CD4-positive, alpha-beta T cell (primary cell): ENCODE measurements at places on chromosomes 6 and 20. TPM values are rescaled to one million over a fixed set of nuclear protein-coding genes. Genes with fewer than 3 reads are reported as not detected.

DNA sequence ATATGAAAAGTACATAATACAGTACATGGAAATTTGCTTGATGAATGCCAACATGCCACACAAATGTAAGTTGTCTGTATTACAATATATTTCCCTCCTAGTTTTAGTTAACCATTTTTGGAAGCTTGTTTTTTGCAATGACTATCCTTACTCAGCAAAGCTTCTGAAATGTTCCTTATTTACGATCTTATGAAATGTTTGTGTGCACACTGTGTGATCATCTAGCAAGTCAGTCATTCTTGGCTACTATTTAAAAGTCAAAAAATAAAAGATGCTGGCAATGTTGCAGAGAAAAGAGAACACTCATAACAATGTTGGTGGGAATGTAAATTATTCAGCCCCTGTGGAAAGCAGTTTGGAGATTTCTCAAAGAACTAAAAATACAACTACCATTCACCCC is 33.8 kb downstream of the SUMO4 start:
- DNase-seq, result no peak

DNA sequence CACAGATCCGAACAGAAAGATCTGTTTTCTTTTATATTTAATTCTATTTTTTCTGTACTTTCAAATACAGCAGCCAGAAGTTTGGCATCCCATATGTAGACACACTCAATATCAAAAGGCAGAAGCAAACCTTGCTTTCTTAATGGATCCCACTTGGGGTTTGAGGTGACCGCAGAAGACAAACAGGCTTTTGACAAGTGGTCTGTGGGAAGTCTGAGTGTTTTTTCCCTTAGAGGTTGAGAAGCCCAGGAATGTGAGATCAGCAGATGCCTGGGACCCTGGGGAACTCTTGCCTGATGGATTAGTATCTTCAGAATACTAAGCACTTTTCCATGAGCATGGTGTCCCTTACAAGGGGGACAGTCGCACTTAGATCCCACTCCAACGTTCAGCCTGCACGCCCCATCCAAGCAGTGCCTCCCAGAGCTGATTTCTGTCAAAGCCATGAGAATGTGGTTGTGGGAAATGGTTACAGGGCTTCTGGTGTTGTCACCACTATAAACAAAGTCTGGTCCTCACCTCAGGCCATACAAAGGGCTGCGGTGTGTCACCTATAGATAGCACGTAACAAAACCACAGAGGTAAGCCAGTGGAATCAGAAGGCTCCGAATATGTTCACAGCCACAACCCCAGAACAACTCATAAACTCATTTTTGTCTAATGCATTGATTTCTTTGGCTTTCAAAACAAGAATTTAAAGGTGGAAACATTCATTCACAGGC is 12.7 kb downstream of the IL17F start:
- no peak for DNase-seq

GRCh38 chr6:37696841-37697662 is 631 bp downstream of the MDGA1 start:
- peak; percentile 35 for DNase-seq

DNA sequence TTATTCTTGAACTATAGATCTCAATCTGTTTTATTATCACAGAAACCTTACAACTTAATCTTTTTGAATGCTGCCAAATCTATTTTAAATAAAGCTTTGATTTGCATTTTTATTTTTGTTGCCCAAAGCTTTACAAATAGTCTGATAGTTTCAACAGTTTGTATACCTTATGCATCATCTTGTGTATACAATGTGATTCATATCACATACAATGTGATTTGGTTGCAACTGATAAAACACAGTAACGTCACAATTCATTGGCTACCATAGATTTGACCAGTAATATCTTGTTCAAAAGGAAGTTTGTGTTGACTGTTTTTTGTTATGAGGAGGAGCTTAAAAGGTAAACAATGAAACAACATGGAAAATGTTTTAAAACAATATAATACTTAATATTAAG is 110.9 kb downstream of the EYA4 start:
- no peak for DNase-seq

DNA sequence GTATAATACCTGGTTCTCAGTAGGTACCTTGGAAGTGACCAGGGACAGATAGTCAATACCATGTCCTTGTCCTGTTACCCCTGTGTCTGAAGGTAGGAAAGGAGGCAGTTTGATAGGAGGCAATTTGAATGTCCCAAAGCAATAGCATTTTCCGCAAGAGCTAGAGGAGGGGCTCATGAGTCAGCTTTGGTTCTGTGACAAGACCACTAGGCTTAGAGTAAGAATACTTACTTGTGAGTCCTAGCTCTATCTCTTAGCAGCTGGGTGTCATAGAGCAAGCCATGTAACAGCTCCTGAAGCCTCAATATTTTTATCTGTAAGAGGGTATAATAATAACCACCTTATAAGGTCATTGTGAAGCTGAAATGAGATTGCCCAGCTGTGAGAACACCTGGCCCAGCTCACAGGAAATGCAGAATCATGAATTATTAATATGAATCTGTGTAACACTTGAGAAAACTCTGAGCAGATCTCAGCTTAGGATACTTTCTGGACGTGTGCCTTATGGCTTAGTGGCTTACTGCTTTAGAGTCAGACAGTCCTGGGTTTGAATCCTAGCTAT is 58.6 kb downstream of the DAAM2 start:
- DNase-seq, result no peak

The DDX27 gene
- total RNA-seq, result 116 TPM

The SNPH gene
- total RNA-seq, result 13.0 TPM
